ENCODE measurements at places on chromosomes 7 and 10. TPM values are rescaled to one million over a fixed set of nuclear protein-coding genes. Genes with fewer than 3 reads are reported as not detected.

- no peak for DNase-seq
Observed at GRCh38 chr7:84583331-84583730, 388.7 kb upstream of the SEMA3A start.

- no peak for DNase-seq
Observed at GRCh38 chr10:37576154-37576553, 281.3 kb downstream of the ZNF248 start.

DNA sequence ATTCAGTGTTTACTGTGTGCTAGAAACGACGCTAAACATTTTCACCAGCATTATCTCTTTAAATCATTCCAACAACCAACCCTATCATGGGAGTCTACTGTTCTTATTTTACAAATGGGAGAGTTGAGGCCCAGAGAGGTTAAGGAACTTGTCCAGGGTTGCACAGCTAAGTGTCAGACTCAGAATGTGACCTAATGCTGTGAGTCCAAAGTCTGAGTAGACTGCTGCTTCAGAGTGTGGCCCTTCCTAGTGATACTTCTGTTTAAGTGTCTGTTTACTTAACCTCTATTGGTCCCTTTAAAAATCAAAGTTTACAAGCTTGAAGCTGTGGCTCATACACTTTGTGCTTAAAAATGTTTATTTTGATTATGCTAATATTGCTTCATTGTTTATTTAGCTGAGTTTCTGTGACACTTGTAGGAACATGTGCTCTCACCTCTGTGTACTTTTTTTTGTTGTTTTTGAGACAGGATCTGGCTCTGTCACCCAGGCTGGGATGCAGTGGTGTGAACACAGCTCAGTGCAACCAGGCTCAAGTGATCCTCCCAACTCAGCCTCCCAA, 84.4 kb upstream of the SYPL1 start:
- no peak for DNase-seq

GRCh38 chr10:4058514-4059029, 273.6 kb upstream of the KLF6 start:
- DNase-seq, result no peak

GRCh38 chr10:133276435-133277201, at the start of gene ADAM8:
Gene ADAM8 (minus strand): TSS chr10:133276868. CDS start chr10:133276817, 51 bp downstream.
- peak; percentile 65 for DNase-seq

Gene AFAP1L2
- total RNA-seq, result 0.20 TPM

GRCh38 chr7:35704261-35704660, 9.3 kb upstream of the HERPUD2 start:
- DNase-seq, result no peak

Gene HOXA10
- 0.08 TPM for total RNA-seq

DNA sequence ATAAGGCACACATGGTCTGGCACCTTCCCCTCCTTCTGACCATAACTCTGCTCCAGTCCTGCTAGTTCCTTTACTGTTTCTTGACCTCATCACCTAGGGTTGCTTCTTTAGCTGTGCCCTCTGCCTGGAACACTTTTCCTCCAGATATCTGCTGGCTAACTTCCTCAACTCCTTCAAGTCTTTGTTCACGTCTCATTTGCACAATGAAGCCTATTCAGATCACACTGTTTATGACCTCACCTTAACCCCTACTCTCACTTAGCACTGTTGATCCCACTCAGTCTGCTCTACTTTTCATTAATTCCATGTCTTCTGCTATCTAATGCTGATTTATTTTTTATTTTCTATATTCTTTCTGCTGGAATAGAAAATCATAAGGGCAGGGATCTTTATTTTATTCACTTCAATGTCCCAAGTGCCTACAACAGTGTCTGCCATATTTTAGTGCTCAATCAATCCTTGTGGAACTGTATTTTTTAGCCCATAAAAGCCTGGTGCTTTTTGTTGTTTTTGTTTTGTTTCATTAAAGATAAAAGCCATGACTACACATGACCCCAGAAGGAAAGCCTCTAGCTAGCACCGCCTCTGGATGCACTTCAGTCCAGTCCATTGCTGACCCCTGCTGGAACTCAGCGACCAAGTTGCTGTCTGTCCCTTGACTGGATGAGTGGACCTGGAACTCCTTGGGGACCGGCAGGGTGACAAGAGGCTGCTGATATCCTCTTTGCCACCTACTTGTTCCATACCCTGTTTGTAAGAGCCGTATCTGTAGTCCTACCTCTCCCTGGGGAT, 12.3 kb downstream of the KLF14 start:
- DNase-seq, result no peak

- no peak for DNase-seq
Observed at GRCh38 chr10:131075218-131075770, 236.2 kb downstream of the TCERG1L start.

DNA sequence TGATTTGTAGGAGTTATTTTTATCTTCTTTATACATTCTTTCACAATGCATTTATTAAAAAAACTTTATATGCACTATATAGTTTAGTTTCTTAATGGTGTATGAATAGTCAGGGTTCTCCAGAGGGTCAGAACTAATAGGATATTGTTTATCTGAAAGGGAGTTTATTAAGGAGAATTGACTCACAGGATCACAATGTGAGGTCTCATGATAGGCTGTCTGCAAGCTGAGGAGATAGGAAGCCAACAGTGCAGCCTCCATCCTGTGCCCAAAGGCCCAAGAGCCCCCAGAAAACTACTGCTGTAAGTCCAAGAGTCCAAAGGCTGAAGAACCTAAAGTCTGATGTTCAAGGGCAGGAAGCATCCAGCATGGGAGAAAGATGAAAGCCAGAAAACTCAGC, 192.8 kb upstream of the AHR start:
- DNase-seq, result no peak

DNA sequence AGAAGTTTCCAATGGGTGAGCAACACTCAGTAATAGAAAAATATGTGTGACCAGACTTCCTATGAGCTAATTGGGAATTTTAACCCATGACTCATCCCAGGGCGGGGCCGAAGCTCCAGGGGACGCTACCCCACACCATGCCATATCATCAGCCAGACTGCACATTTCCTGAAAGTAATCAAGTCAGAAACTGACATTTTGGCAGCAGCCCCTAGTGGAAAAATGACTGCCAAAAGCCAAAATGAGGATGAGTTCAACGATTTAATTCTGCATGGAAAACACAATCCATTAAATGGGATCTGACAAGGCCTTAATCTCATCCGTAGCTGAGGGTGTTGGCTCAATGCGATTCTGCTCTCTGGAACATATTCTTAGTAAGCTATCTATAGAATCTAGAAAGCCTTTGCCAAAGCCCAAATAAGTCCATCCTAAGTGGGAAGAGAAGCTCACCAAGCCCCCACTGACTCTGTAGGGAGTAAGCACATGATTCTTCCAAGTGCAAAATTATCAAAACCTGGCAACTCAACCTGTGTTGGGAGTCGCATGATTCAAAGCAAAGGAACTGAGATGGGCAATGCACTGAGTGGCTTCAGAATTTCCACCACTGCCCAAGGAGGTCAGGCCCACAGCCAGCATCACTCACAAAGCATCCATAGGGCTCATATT, 93.1 kb upstream of the PDE1C start:
- no peak for DNase-seq

GRCh38 chr7:20895563-20895962, 108.9 kb upstream of the SP8 start:
- DNase-seq, result no peak

GRCh38 chr7:149225106-149225505, 14.3 kb upstream of the ZNF212 start:
- no peak for DNase-seq

DNA sequence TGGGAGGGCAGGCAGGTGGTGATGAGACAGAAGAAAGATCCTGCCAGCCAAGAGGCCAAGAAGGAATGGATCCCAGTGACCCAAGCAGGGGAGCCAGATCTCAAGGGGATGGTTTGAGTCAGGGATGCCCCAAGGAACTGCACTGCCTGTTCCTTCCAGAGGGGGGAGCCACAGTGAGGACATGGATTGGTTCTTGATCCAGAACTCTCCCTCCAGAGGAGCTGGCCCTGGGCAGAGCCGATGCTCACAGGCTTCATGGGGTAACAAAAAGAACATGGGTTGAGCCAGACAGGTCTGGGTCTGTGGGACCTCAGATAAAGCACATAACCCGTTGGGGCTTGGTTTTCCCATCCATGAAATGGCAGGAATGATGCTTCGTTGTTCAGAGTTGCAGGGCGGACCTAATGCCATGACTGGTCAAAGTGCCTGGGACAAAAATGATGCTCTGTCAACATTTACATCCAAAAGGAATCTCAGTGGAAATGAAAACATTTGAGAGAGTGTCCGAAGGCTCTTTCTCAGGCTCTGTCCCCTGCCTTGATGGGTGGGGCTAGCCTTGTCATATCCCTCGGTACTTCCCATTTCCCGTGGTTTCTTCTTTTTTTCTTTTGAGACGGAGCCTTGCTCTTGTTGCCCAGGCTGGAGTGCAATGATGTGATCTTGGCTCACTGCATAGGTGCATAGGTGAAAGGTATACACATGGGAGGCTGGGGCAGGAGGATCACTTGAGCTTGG, 4.7 kb upstream of the DENND2A start:
- DNase-seq, result no peak

Gene RPS24
- total RNA-seq, result 1,901 TPM

DNA sequence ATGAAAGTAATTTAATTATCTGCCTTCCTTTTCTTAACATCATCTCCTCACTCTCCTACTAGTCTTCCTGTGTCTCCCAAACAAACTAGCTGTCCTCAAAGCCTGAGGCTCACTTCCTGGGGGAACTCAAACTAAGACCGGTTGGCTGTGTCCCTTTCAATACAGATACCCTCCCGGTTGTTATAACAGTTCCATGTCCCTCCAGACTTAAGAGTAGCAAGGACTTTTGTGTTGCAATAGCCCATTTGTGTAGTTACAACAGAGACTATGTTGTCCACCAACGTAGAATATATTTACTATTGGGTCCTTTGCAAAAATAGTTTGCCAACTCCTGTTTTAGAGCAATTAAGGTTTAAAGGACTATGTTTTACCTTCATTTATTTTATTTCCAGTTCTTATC, 8.6 kb upstream of the TARP start:
- no peak for DNase-seq

DNA sequence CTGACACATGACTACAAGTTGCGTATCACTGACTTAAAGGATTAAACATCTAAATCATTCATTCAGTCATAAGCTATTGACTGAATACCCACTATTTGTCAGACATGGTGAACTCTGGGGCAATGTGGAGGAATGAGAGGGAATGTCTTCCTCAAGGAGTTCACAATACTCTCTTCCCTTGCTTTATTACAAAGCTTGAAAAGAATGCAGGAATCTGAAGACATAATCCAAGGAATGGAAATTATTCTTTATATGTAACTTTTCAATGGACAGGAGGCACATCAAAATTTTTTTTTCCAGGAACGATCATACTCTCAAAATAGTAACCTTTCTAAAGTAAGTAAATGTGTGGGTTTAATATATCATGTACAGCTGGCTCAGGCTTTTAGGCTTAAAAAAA, 111.9 kb downstream of the ATXN7L1 start:
- no peak for DNase-seq

GRCh38 chr7:122340427-122340826, 35.9 kb upstream of the FEZF1 start:
- no peak for DNase-seq

DNA sequence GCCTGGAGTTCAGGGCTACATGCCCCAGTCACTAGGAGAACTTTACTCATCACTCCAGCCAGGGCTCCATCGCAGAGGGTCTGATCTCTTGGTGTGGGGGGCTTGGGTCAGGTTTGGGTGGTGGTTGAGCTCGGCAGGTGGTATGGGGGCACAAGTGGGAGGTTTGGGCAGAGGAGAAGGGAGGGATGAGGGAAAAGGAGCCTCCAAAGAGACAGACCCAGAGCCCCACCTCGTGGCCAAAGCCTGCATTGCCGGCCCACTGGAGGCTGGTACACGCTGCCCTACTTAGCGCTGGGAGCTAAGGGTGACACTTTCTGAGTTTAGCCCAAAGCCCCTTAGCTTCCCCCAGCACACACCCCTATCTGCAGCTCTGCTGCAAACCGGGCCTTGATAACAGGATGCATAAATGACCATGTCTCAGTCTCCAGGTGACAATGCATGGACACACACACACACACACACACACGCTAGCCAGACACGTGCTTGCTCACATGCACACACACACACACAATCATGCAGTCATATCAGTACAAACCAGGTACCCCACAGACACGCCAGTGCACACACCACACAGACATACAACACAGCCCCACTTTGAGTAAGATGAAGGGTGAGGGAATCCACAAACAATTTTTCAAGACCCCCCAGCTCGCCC, 14.7 kb downstream of the LZTS2 start:
- peak; percentile 71 for DNase-seq

DNA sequence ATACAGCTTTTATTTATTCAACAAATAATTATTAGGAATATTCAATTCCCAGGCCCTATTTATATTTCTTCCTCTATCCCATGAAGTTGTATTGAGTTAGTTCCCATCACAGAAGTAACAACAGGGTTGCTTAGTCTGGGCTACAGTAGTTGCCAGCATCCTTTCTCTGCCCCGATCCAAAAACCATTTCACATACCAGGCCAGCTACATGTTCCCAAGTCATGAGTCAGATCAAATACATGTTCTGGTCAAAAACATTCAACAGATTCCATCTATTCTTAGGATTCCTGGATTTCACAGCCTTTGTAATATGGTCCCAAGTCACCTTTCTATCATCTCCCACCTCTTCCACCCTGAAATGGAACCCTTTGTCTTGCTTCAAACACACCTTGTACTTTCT, 91.6 kb downstream of the RAB11FIP2 start:
- no peak for DNase-seq

DNA sequence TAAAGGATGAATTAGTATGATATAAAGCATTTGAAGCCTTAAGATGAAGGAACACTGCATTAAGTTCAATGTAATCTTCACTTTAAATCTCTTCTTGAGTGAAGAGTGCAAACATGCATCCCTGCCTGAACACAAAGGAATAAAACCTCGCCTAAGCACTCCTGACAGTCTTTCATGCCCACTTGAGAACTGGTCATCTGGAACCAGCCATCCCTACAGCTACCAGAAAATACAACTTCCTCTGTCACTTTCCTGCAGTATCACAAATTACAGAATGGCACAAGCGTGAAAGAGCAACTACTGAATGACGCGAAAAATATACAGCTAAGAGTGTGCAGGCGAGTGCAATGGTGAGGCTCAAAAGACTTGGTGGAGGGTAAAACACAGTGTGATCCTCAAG, 1079.9 kb downstream of the CNTNAP2 start:
- DNase-seq, result no peak

DNA sequence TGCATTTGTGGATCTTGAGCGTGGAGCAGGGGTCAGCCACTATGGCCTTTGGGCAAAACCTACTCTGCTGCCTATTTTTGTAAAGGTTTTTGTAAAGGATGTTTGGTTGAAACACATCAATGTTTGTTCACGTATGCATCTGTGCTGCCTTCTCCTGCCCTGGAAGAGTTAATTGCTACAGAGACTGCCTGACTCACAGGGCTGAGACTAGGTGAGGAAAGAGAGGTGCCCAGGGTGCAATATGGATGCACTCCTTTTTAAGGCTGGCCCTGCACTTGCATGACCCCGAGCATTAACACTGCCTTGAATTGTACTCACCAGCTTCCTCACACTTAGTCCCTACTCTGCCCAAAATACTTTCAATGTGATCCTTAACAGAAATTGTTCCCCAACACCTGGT, 20.9 kb upstream of the NAMPT start:
- no peak for DNase-seq

DNA sequence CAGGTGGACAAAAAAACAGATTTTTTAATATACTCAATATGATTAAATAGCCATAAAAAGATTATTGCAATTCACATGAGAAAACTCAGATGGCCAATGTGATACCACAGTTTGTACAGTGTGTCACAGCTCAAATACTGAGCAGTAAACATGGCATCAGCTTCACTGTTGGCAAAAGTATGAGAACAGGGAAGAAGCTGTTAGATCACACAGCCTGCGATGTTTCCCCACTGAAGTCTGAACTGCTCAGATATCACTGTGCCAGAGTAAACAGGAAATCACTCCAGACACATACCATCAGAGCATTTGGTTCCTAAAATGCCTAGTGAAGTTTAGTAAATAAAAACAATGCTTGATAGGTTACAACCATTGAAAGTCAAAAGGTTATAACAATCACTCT, 347.8 kb downstream of the ETV1 start:
- DNase-seq, result no peak
